Left colon (tissue), 2 donors: ENCODE measurements at places on chromosomes 1 and 21.

GRCh38 chr1:186653312-186653711, 26.9 kb downstream of the PTGS2 start:
- no peak for DNase-seq

DNA sequence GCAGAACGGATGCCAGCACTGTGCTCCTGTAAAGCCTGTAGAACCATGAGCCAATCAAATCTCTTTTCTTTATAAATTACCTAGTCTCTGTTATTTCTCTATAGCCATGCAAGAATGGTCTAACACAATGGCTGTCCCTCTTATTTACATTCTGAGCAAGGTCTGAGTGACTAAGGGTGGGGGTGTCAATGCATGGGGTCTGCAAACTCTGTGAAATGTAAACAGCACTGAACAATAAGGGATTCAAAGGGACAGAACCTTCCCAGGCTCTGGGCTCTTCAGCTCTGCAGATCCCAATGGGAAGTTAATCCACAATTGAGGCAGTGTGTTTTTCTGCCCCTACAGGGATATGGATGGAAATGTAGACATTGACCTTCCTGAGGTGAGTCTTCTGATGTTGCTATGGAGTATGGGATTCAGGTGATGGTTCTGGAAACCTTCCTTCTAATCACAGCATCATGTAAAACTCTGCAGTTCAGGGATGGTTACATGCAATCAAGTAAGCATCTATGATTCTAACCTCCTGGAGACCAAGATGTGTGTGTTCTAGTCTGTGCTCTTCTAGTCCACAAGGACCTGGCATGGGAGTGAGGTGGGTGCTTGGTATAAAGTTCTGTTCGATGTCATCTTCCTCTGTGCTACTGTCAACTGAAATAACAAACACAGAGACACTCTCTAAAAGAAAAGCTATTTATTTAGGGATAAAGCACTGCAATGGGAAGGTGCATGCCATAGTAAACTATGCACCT, 38.6 kb downstream of the CAPN9 start:
- no peak for DNase-seq

DNA sequence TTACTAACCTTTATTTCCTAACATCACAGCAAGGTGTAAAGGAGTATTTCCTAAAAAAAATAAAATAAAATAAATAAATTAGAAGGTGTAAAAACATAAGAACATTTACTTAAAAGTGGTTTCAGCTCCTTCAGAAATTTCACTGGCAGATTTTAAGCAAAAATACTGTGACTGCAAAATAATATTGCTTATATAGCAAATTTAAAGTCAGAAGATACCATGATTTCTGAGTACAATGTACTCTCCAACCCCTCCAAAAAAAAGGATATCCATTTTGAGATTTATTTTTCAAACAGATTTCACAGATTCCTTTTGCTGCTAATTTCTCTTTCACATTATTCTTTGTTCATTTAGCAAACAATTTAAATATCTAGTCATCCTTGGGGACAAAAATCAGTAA, 18.5 kb downstream of the ANKRD13C start:
- DNase-seq = no peak

DNA sequence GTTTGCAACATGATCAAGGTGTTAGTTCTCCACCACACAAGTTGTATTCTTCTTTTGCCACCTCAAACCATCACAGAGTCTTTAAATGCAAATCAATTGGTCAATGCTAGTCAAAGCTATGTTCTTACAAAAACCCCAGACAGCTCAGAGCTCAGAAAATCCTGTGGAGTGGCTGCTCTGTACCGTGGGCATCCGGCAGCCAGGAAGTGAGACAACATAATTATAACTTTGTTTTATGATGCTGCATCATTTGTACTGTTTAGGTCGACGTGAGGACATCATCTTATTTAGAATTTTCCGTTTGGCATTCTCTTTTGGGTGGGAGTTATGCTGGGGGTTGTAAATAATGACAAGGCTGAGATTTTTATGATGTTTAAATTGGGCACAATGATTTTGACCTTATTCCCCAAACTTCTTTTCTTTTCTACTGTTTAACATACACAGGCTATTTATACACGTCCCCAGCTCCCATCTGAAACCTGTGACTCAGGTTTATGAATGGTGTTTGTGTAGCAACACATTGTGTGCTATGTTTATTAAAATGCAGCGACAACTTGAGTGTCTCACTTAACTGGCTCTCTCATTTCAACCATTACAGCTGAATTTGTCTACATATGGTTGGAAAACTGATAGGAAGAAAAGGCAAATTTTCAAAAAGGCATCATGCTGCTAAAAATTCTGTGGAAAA, 124.0 kb downstream of the CNIH3 start:
- no peak for DNase-seq

GRCh38 chr1:114495486-114495885, 15.5 kb downstream of the TRIM33 start:
- no peak for DNase-seq

GRCh38 chr1:109887884-109888283, 22.8 kb upstream of the CSF1 start:
- DNase-seq = no peak
